NCI-H2171 (cell line): ENCODE measurements at places on chromosomes 4 and X.
A peak's percentile ranks its signal among the peaks of the same experiment; 100 is the strongest.

GRCh38 chr4:78864405-78865024 is 74.7 kb downstream of the PAQR3 start:
- peak; percentile 38 for DNase-seq

- DNase-seq: no peak
These were observed 506.4 kb upstream of the PABPC4L start for GRCh38 chr4:134708026-134708425.

DNA sequence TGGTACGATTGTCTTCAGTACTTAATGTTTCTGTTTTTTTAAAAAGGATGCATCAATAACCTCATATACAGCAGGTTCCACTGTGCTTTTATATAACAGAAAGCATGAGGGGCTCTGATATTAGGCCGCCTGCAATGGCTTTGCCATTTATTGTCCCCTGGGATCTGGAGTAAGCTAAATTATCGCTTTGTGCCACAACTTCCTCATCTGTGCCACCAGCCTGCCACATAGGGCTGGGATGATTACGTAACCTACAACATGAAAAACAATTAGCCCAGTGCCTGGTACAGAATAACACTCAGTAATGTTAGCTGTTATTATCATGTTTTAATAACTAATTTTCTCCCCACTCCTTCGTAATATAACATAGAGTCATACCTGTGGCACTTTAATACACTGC is 65.5 kb upstream of the TRIM2 start:
- peak; percentile 6 for DNase-seq

- no peak for DNase-seq
These were observed 103.4 kb downstream of the SHOX start for GRCh38 chrX:733961-734360.

DNA sequence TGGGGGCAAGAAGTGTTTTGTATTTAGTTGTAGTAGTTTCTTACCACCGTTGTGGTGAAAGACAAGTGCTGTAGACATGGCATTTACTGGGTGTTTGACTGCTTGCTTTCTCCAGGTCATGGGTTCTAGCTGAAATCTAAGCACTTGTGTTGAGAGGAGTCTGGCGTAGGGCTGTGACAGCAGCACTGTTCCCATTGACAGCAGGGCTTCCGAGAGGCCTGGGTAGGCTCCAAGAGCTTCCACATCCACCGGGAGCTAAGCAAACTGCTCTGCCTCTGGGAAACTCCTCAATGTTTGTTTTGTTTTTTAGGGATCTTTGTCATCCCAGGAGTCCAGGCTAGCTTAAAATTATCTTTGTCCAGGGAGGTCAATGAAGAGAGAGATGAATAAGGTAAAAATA is 44.3 kb downstream of the BMPR1B start:
- DNase-seq: no peak

DNA sequence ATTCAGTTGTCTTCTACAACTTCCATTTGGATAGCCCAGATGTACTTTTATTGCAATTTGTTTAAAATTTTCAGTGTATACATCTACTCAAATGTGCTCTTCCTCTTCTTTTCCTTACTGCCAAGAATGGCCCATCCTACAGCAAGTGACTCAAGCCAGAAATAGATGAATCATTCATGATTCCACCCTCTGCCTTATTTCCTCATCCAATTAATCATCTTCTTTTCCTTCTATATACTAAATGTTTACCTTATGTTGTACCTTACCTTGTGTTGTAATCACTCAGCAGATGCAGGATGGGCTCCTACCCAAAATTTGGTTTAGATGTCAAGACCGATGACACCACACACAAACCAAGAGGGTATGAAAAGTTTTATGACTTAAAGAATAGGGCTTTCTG is 437.8 kb downstream of the GRXCR1 start:
- no peak for DNase-seq

GRCh38 chr4:10879411-10880110 is 195.0 kb upstream of the CLNK start:
- DNase-seq: no peak

DNA sequence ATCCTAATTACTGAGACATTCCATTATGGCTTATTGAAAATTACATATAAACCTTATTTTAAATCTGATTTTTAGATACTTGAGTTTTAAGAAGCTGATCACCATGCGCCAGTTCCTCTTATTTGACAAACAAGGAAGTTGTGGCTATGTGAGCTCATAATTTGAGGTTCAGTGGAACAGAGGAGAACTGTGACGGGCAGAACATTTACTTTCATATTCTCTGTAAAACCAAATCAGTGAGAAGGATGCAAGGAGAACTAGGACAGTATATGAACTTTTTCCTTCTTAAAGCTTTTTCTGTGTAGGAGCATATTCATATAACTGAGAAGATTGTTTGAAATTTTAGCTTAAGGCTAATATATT is 25.3 kb downstream of the STIM2 start:
- DNase-seq: no peak

- DNase-seq: no peak
These were observed 919 bp upstream of the SEC24B start for GRCh38 chr4:109432696-109433095.

DNA sequence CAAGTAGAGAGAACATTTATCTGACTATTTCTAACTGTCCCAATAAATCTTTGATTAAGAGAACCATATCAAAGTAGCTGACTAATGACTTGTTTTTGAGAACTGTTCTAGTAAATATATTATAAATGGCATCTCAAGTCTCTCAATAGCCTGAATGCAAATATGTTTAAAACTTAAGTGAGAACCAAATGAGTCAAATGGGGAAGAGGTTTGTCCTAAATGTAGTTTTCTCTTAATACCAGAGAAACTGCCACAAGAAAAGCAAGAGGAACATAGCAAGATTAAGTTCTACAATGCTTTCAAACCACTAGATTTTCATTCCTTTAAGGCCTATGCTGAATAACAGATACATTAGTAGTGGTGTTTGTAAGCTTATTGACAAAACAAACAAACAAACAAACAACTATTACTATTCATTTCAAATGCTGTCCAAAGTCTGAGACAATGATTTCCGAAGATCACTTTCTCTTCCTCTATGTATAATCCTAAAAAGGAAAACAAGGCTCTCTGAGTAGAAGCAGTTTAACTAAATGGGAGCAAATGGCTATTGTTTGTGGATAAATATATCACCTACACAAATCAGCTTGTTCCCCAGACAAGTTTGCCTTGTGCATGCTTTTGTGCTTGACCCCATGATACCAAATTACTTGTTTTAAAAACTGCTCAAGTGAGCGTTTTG is 408.4 kb upstream of the EMCN start:
- DNase-seq: no peak
